ENCODE measurements at places on chromosomes 7 and 10.

DNA sequence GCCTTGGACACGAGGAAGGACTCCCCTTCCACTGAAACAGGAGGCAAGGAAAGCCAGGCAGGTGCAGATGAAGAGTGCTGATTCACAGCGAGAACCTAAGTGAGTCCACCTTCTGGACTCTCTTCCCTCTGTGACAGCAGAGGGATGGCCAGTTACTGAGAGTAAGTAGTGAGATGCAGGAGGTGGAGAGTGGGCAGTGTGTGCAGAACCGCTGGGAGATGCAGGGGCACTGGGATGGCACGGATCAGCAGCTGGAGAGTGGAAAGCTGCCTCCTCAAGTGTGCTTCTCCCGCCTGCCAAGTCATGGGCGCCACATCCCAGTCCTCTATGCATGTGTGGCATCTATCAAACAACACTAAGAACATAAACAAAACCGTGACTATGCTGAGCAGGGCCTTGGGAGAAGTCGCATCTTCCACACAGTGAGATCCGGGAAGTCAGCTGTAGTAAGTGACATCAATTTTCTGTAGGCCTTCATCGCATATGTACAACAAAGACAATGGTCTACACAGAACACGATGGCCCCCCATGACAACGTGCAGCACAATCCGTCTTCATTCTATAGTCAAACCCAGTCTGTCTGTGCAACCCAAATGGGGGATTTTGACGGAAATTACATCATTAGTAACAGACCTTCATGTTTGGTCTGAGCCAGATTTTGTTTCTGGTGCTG, 217.4 kb upstream of the KLF14 start:
- no peak for DNase-seq

- DNase-seq = no peak
These were observed 80.4 kb downstream of the CHN2 start for GRCh38 chr7:29275018-29275318.

DNA sequence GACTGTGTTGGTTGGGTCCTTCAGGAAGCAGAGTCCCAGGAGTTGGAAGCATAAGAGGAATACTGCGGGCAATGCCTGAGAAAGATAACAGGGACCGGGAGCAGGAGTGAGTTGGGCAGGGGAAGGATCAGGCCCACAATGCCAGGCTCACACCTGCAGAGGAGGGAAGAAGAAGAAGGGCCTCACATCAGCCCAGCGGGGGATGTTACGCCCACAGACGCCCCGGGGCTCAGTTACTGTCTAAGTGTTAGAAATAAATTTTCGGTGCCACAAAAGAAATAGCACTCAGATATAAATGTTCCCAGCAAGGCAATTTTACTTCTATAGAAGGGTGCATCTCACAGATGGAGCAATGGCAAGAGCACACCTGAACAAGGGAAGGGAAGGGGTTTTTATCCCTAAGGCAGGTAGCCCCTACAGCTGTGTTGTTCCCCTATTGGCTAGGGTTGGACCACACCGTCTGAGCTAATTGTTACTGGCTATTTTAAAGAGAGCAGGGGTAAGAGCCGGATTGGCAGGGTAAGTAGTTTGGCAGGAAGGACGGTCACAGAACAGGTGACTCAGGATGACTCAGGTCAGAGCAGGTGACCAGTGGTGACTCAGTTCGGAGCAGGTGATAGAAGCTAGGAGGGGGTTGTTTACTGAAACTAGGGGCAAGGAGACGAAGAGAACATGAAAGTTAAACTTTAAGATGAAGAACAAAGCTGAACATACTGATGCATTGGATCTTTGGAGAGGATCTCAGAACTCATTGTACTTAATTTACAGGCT, at the start of gene NOS3:
NOS3 (plus strand) TSS at position 602 of the 771 bp plus-strand sequence. CDS start 2,787 bp downstream, outside the sequence.
- no peak for DNase-seq

DNA sequence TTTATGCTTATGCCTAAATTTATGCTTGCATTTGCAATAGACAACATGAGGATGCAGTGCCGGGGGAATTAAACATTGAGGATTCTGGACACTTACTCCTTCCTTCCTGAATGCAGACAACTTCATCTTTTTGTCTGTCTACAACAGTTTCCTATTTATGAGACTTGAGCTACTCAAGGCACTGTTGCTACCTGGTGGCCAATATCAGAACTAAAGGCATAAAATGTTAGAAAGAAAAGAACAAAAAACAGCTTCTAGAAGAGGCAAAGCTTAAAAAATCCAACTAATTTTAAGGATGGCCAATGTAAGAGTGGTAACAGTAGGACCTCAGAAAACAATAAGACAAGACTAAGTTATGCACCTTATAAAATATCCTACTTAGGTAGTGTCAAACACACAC, 144.5 kb upstream of the PTN start:
- DNase-seq = no peak

GRCh38 chr7:136064081-136064480, 86.9 kb upstream of the MTPN start:
- DNase-seq = no peak

Measured in right cardiac atrium (tissue), 5 donors.